ENCODE measurements at places on chromosomes 3 and 15. TPM values are rescaled to one million over a fixed set of nuclear protein-coding genes. Genes with fewer than 3 reads are reported as not detected.

The WNT5A gene
- total RNA-seq, result 4.7 TPM

GRCh38 chr3:165641569-165642310, 195.5 kb downstream of the BCHE start:
- no peak for DNase-seq

DNA sequence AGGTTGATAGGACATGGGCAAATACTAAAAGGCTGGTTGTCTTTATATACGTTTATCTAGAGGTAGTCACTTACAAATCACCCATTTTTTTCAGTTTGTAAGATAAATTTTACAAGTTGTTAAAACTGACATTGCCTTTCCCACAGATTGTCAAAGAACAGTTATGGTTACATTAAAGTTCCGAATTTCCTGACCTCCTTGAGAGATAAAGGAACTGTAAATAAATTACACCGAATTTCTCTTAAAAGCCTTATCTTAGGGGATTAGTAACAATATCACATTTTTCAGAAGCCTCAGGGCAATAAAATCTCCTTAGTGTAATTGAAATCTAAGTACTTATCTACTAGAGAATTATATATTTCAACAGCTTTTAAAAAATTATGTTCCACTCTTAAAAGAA, 49.5 kb downstream of the ZPLD1 start:
- no peak for DNase-seq

GRCh38 chr3:83941990-83942745, 1016.6 kb upstream of the CADM2 start:
- DNase-seq, result no peak

The SOX2 gene
- total RNA-seq, result 12.4 TPM

- DNase-seq, result no peak
Observed at GRCh38 chr15:51600114-51600513, 22.5 kb downstream of the DMXL2 start.

DNA sequence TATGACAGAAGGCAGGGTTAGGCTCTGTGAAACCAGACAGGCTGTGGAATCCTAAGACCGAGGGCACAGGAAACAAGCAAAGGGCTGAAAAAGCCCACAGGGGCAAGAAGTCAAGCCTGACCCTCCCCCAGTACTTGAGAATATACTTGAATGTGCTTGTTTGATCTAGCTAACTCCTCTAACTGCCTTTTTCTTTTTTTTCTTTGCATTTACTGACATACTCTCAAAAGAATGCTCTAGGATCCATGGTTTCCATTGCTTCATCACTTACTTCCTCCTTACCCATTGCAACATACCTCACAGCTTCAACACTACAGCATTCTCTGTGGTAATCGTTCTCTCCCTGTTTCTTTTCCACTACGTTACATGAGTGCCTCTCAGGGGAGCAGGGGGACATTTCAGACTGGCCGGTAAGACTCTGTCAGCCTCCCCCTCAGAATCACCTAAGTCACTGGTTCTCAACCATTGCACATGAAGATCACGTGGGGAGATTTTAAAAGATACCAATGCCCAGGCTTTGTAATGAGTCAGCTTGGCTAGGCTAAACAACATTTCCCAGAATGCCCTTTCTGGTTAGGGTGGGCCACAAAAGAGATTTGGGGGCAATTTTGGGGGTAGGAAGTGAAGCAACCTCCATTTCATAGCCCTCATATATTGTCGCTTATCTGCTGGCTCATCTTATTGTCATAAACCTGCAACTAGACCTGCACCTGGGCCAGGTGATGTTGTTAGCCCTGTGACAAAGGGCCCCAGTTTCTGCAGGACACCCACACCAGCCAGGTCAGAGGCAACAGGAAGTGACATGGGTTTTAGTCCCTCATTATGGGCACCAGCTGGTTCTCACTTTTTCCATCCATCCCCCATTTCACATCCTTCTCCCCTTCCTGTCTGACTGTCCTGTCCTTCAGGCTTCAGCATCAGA, 24.6 kb upstream of the RSL24D1 start:
- no peak for DNase-seq

DNA sequence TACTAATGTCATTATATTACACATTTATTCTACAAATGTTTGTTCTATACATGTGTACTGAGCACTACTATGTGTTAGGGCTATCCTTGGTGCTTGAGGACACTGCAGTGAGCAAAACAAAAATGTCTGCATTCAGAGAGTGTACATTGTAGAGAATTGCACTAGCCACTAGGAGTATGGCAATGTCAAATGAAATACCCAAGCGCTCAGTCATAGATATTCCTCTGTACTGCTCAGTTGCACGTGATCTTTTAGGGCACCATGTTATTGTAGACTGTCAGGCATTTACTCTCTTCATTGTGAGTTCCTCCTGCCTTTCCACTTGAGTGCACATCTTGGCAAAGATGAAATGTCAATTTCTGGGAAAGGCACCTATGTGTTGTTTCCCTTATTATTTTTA, 36.8 kb downstream of the FNDC3B start:
- no peak for DNase-seq

DNA sequence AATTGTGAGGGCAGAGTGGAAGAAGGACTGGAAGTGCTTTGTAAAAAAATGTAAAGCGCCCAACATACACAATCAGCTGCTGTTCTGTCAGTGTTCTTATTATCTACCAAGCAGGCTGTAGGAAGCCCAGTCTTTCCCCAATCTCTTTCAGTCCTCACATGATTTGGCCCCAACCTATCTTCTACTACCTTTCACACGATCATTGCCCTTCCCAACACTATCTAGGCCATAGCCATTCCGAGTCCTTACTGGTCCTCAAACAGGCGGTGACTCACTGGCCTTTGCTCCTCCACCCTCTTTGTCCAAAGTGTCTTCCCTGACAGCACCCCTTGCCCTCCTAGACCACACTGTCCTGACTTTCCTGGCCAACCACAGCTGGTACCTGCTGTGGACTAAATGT, 861 bp upstream of the RFT1 start:
- DNase-seq, result no peak

The SNUPN gene
- 23.7 TPM for total RNA-seq

DNA sequence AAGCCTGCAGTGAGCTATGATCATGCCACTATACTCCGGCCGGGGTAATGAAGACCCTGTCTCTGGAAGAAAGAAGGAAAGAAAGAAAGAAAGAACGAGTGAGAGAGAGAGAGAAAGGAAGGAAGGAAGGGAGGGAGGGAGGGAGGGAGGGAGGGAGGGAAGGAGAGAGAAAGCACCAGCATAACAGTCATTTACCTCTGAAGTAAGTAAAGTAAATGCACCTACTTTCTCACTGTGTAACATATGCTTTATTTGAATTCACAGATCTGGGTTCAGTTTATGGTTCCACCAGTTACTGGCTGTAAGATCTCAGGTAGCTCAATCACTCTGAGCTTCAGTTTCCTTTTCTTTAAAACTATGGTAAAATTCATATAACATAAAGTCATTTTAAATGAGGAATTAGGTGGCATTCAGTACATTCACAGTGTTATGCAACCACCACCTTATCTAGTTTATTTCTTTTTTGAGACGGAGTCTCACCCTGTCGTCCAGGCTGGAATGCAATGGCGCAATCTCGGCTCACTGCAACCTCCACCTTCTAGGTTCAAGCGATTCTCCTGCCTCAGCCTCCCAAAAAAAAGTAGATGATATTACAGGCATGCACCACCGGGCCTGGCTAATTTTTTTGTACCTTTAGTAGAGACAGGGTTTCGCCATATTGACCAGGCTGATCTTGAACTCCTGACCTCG, 16.1 kb upstream of the RAD54L2 start:
- DNase-seq, result no peak

- no peak for DNase-seq
Observed at GRCh38 chr3:174498638-174499037, 360.5 kb upstream of the NAALADL2 start.

- DNase-seq, result no peak
Observed at GRCh38 chr3:138642226-138642926, 33.8 kb downstream of the FAIM start.

The TOPAZ1 gene
- not detected for total RNA-seq

The TTLL3 gene
- 113 TPM for total RNA-seq

The LRIG1 gene
- total RNA-seq, result 50.8 TPM

- no peak for DNase-seq
Observed at GRCh38 chr15:101532865-101533264, 43.4 kb upstream of the PCSK6 start.

The ACTRT3 gene
- 2.3 TPM for total RNA-seq

DNA sequence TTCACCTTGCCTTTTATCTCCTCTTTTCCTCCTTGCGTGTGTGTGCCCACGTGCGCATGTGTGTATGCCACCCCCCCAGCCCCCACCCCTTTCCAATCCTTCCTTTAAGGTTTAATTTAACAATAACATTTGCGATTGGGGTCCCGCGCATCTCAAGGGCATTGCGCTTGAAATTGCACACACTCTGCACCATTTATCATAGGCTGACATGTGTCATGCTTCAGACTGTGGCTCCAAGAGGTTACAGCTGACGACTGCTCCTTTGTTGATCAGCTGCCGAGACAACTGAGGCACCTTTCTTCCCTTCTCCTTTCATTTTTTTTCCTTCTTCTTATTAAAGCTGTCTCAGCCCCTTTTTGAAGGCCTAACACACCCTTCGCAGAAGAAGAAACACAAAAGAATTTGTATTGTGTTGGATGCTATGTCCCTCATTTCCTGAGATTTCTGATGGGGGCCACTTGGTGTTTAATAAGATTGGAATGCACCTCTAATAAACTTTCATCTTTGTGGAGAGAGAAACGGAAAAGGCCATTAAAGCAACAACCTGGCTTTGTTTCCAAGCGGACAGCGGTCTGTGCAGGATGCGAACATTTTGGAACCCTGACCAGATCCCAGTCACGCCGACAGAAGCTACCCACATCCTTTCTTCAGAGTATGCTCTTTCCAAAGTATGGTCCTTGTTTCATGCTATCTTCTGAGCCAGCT, 470.1 kb downstream of the MCTP2 start:
- no peak for DNase-seq

DNA sequence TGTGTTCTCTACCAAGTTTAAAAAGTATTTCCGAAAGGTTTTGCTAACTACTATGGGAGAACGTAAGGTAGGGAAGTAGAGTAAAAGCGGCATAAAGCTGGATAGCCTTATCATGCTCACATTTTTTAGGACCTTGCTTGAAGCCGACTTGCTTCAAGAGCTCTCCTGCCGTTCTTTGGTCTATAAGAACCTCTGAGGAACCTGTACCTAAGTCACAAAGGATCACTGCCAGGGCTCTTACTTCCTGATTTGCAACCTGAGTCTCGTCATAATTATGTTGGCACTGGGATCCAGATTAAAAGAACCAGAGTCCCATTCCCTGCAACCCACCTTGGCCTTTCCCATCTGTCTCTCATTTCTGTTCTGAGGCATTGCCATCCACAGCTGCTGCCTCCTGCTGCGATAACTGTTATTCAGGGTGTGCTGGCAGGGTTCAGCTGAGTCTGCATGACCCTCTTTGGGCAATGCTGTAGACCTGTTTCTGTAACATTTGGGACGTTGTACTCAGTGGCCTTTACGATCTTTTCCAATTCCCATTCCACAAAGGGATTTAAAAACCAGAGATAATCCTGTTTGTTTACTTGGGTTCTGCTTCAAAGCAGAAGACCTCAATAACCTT, 131.0 kb upstream of the UMPS start:
- DNase-seq, result no peak

GRCh38 chr3:95434491-95434890, 1371.6 kb downstream of the NSUN3 start:
- no peak for DNase-seq

The SCN11A gene
- 0.71 TPM for total RNA-seq

- no peak for DNase-seq
Observed at GRCh38 chr3:188526057-188526456, 372.1 kb downstream of the LPP start.

GRCh38 chr15:73716417-73716816, 32.2 kb downstream of the CD276 start:
- DNase-seq, result no peak
